ENCODE measurements at places on chromosomes 13 and 19.
A peak's percentile ranks its signal among the peaks of the same experiment; 100 is the strongest.

DNA sequence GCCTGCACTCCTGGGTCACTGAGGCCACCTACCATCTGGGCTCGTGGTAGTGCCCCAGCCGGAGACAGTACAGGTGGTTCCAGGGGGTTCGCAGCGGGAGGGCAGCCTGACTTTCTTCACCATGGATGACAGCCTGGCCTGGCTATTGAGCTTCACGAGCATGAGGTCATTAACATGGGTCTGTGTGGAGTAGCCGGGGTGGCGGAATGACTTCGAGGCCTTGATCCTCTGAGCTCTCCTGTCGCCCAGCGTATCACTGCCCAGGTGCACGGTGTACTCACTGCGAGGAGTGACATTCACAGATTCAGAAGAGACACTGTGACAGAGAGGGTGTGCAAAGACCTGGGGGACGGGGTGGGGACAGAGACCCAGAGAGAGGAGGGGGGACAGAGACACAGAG is 3.5 kb downstream of the KLK7 start:
- no peak for DNase-seq

- no peak for DNase-seq
These were observed 113.1 kb upstream of the FNDC3A start for GRCh38 chr13:48862572-48862971.

DNA sequence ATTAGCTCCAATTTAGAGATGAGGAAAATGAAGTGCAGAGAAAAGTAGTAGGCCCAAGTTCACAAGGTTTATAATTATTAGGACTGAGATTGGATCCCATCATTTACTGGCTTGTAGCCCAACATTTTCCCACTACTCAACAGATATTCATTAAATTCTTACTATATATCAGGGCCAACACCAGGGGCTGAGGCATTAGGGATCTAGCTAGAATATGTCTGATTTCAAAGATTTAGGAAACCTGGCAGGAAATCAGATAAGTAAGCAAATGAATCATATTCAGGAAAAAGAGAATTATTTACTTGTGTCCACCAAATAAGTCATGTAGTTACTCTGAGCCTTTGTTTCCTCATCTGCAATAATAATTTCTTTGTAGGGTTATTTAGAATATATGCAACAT is 94.3 kb downstream of the OXGR1 start:
- no peak for DNase-seq

- DNase-seq: no peak
These were observed 10.6 kb upstream of the MADCAM1 start for GRCh38 chr19:485583-486236.

GRCh38 chr13:76711550-76712182 is 174.5 kb downstream of the KCTD12 start:
- no peak for DNase-seq

DNA sequence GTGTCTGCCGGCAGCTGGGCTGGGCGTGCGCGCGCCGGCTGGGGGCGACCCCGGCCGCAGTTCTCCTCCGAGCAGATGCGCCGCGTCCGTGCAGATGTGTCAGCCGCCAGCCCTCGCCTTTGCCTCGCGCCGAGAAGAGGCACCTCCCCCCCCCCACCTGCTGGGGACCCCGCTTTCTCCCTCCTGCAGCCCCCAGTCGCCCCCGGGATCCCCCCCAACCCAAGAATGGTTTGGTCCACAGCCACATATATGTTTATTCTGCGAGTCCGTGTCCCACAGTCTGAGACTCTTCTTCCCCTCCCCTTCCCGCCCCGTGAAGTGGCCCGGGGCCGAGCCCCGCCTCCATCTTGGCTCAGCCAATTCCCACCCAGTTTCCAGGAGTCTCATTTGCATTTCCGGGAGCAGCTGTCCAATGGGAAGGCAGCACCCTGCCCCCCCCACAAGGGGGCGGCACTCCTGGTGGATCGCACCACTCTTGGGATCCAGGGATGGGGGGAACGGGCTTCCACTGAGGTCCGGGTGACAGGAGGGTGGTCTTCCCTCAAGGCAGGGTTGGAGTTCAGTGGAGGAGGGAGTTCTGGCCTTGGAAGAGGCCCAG is 8.6 kb downstream of the ISOC2 start:
- DNase-seq: no peak

- DNase-seq: no peak
These were observed 515.3 kb upstream of the SGCG start for GRCh38 chr13:22665506-22665905.

DNA sequence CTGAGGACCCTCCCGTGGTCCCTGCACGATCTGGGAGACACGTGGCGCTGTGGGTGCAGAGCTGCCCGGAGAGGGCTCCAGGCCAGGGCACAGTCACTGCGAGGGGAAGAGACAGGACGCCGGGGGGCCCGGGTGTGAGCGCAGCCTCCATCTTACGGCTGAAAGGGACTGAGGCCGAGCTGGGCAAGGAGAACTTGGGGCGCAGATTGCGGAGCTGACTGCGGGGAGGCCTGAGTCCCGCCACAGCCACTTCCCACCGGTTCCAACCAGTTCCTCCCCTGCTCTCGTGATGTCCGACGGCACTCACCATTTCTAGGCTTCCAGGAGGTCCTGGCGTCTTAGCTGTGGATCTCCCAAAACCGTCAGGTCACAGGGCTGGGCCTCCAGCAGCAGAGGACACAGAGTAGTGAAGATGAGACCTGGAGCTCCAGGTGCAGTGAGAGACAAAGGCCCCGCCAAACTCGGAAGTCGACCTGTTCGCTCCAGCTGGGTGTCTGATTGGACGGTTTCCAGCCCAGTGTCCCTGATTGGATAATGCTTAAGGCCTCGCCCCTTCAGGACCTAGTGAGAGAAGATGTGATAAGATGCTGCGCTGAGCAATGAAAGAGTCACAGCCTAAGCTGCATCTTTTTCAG is 4.8 kb upstream of the ZNF253 start:
- DNase-seq: peak; percentile 14

- DNase-seq: no peak
These were observed 26.3 kb downstream of the IL12RB1 start for GRCh38 chr19:18060472-18060871.

DNA sequence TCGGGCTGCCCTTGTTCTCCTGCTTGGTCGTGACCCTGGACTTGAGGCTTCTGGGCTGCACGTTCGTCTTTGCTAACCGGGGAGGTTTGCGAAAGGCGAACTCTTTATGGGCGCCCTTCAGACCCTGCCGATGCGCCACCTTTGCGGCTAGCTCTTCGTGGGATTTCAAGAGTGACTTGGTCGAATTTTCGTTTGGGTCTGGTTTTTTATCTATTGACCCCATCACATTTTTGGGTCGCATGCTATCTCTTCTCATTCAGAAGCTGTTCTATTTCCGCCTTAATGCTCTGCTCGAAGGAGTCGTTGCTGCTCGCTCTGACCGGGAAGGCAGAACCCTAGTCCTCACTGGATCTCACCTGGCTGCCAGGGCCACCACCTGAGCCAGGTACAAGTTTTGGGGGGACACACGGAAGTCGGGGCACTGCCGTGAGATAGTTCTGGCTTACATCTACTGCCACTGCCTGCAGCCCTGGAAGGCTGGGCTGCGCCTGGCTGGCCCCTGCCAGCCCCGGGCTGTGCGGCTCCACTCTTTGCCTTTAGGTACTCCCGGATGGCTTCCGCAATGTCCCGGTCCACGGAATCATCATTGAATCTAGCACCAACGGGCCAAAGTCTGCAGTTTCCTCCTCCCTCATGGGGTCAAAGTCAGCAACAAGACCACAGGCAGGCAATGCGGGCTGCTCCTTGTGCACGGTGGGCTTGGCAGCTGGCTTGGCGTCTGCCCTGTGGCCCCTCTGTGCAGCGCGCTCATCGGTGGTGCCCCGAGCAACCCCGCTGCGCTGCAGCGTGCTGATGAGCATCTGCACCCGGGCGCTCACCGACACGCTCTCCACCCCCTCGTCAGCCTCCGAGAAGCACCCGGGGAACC is 16.2 kb downstream of the RB1 start:
- no peak for DNase-seq

- DNase-seq: no peak
These were observed 283.0 kb downstream of the DNAJC15 start for GRCh38 chr13:43306372-43306771.

GRCh38 chr13:39941911-39942551 is 286.6 kb downstream of the COG6 start:
- DNase-seq: no peak

- no peak for DNase-seq
These were observed 7.1 kb downstream of the DGKH start for GRCh38 chr13:42055500-42056085.

DNA sequence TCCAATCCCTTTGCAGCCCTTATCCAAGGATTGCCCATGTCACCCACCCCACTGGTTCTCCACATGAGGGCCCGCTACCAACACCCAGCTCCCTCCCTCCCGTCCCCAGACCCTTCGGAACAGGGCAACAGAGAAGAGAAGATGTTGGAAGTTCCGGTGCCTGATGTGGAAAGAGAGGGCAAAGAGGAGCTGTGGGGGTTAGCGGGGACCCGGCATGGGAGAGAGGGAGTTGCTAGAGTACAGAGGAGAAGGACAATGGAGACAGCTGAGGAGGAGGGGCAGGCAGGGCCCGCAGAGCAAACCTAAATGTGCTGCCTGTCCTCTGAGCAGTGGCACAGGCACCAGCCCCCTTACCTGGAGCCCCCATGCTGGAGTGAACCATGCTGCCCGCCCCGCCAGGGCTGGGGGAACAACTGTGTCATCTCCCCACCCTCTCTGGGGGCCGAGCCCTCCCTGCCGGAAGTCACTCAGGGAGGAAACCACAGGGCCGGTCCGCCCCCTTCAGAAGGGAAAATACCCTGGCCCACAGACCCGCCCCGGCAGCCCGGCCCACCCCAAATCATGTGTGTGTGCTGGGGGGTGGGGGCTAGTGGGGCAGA is at the start of gene POU2F2:
Gene POU2F2 (minus strand): TSS at position 417 of the 599 bp plus-strand sequence. CDS start 35 bp downstream, at position 382.
- DNase-seq: peak; percentile 87

GRCh38 chr13:77522444-77522843 is 13.1 kb upstream of the SCEL start:
- no peak for DNase-seq

DNA sequence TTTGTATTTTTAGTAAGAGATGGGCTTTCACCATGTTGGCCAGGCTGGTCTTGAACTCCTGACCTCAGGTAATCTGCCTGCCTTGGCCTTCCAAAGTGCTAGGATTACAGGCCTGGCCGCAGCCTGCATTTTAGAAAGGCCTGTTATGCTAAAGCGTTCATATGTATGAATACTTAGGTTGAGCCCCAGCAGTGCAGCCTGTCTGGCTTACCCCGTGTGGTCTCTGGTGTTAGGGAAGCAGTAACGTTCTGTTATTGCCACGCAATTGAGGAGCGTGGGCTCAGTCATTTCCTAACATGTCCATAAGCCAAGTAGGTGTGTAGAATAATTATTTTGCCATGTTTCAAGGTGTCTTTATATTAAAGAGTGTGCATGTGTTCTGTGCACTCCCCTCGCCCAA is 14.3 kb downstream of the HNRNPM start:
- DNase-seq: no peak

- DNase-seq: no peak
These were observed 1937.6 kb downstream of the PCDH9 start for GRCh38 chr13:65292488-65292901.

- DNase-seq: peak; percentile 15
These were observed 467 bp downstream of the LAMP1 start for GRCh38 chr13:113297370-113298042.

GRCh38 chr13:96925916-96926628 is 68.2 kb downstream of the OXGR1 start:
- DNase-seq: no peak

DNA sequence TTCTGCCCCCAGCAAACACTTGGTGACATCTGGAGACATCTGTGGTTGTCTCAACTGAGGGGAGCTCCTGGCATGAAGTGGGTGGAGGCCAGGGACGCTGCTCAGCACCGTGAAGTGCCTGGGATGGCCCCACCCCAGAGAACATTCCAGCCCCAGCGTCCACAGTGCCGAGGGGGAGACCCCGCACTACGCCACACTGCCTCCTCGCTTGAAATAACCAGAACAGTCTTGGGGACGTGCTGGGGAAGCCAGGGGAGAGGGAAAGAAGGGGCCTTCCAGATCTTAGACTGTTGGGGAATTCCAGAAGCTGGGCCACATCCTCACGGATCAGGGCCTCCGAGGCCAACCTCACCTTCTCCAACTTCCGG is 4.2 kb downstream of the DPP9 start:
- DNase-seq: no peak

GRCh38 chr19:19748249-19748938 is 15.5 kb upstream of the ZNF14 start:
- no peak for DNase-seq

- DNase-seq: no peak
These were observed 53.6 kb upstream of the TPM4 start for GRCh38 chr19:16022681-16023080.

- no peak for DNase-seq
These were observed 28.5 kb upstream of the ZNF331 start for GRCh38 chr19:53509443-53509842.

- DNase-seq: no peak
These were observed 84.5 kb downstream of the SPRY2 start for GRCh38 chr13:80256352-80256932.

GRCh38 chr19:8120636-8121480 is 28.5 kb downstream of the FBN3 start:
- no peak for DNase-seq

DNA sequence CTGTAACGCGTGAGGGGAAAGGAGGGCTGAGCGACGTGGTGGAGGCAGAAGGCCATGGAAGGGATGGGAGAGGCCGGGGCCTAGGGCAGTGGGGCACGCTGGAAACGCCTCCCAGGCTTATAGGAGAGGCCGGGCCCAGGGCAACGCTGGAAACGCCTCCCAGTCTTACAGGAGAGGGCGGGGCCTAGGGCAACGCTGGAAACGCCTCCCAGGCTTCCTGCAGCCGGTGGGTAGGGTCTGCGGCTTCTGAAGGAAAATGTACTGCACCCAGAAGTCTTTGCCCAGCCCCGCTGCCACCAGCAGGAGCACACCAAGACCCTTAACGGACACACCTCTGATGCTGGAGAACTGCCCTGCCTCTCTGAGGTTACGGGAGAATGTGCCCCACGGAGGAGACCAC is 9.1 kb downstream of the CACTIN start:
- DNase-seq: no peak

DNA sequence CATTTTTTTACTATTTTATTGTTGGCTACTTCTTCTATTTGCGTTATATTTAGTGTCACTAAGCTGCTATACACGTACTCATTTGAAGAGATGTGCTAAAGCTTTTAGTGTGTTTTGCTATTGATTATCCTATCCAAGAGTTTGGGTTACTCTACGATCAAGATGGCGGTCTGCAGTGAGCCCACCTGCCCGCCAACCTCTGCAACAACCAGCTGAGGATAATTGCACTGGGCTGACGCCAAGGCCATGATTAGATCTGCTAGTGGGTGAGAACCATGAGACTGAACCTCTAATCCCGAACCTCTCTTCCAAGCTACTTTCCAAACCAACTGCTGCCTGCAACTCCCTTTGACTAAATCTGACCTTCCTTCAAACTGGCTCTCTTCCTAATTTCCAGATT is 1.8 kb downstream of the CPB2 start:
- DNase-seq: no peak

- no peak for DNase-seq
These were observed 26.7 kb downstream of the CEACAM8 start for GRCh38 chr19:42568006-42568405.
